ENCODE measurements at places on chromosomes 13 and 19.

DNA sequence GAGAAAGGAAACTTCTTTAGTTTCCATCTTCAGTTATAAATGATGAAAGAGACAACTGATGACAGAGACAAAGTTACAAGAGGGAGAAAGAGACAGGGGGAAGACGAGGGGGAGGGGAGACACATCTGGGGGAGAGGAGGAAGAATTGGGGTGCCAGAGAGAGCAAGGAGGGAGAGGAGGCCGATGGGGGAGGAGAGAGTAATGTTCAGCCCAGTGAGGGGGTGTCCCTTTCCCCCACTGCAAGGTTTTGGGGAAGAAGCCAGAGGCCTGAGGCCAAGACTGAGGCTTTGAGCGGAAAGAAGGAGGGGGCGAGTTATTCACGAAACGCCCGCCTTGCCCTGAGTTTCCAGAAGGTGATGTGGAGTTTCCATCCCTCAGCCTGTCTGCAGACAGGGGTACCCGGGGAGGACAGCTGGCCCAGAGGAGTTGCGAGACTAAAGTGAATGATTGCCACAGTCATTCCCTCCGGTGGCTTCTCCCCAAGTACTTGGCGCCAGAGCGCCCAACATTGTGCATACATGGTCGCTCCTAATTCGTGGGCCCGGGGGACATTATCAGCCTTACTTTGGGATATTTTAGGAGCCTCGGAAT is 558 bp upstream of the PPAN start:
- DNase-seq: peak; percentile 93

DNA sequence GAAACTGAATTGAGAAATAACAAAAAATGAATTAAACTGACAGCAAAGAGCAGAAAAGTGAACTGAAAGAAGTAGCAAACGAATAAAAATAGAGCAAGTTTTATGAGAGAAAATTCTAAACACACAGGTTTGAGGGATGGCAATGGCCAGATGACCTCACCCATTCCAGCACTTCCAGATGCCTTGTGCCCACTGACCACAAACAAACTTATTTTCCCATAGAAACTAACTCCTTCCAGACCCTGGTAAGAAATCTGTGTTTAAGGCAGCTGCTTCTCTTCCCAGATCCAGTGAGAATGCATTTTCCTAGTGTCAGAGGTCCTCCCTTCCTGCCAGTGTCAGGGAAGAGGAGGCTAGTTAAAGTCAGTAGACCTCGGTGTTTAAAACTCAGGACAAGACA is 51.7 kb downstream of the RXFP2 start:
- DNase-seq: no peak

DNA sequence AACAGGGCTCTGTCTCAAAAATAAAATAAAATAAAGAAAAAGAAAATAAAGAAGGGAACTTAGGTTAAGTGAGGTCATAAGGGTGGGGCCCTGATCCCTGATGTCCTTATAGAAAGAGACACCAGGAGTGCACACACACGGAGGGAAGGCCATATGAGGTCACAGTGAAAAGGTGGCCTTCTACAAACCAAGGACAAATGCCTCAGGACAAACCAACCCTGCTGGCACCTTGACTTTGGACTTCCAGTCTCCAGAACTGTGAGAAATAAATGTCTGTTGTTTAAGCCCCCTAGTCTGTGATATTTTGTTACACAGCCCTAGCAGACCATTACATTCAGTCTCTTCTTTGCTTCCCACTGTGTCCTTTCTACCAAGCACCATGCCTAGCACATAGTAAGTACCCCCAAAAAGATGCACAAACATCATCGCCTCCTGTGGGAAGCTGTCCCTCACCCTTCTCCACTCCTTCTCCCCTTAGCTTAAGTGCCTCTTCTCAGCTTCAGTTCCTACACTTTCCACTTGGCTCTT is 8.4 kb upstream of the ZBTB32 start:
- no peak for DNase-seq

DNA sequence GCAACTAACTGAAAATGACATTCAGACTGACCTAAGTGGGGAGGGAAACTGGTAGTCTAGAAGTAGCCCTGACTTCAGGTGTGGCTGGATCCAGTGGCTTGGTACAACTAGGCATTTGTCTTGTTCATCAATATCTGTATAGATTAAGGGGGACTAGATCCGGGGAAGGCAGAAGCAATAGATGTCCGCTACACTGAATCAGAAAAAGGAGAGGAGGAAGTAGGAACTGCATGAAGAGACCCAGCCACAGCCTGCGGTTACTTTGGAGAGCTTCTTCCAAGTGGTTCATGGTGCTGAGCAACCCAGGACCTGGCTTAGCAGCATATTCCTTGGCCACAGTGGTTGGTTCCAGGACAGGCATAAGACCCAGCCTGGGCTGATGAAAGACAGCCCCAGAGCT is 9.9 kb upstream of the PRODH2 start:
- no peak for DNase-seq

DNA sequence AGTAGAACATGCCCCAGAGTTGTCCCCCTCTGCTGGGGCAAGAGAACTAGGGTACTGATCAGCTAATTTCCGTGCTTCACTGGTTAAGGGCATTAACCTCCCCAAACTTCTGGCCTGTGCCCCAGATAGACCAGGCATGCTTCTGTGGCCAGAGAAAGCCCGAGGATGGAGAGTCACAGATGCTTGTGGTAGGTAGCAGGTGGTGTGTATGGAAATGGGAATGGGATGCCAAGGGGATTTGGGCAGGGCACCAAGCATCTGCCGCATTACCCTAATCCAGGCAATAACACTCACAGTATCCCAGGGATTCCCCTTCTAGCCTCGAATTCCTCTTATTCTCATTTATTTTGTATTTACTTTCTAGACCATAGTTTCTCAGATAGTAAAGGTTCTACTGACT is 124.8 kb upstream of the KLF12 start:
- no peak for DNase-seq
